Effector CD8-positive, alpha-beta T cell (primary cell): ENCODE measurements at places on chromosomes 4 and X.

- no peak for DNase-seq
Observed at GRCh38 chrX:128438082-128438481, 385.9 kb upstream of the ACTRT1 start.

- DNase-seq, result no peak
Observed at GRCh38 chrX:146224442-146224841, 406.8 kb downstream of the SLITRK2 start.

DNA sequence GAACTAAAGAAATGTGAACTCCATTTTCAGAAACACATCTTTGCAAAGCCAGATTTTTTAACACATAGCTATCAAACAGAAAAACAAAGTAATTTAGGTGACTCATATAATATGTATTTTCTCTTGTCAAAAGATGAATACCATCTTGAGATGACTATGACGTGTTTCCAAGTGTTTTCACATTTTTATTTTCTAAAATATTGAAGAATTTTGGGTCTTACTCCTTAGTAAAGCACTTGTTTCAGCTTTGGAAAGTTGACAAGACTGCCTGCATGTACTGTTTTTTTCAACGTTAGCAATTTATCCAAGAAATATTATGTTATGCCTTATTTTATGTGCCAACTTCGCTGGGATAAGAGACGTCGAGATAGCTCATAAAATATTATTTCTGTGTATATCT is 733.9 kb upstream of the EPHA5 start:
- no peak for DNase-seq

DNA sequence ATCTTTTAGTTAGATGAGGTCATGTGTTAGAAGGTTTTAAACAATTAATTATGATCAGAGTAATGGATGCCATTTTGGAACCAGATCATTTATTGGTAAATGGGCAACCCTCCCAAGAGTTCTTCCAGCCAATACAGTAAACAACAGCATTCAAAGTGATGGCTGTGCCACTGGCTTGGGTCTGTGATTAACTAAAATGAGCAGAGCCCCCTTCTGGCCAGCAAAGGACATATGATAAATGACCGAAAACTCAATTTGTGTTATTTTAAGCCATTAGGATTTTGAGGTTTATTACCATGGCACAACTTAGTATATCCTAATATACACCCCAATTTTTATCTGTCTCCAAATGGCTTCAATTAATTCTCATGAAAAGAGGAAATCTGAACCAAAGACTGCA is 90.8 kb upstream of the NPFFR2 start:
- no peak for DNase-seq

- no peak for DNase-seq
Observed at GRCh38 chr4:154634058-154634457, 21.6 kb upstream of the FGG start.

GRCh38 chrX:153320555-153321184 is 897 bp downstream of the PNMA6F start:
- no peak for DNase-seq
